Left lung (tissue), 14 donors: ENCODE measurements at places on chromosomes 4 and X. TPM values are rescaled to one million over a fixed set of nuclear protein-coding genes. Genes with fewer than 3 reads are reported as not detected.

The HTRA3 gene
- polyA plus RNA-seq: 12.0 TPM

The CTAG2 gene
- polyA plus RNA-seq: not detected

The MAGEB10 gene
- polyA plus RNA-seq: not detected

The SPANXN4 gene
- not detected for polyA plus RNA-seq

The TAF7L gene
- 0.35 TPM for polyA plus RNA-seq

The GEMIN8 gene
- polyA plus RNA-seq: 30.2 TPM

The SPOCK3 gene
- 2.1 TPM for polyA plus RNA-seq

The TKTL1 gene
- 0.52 TPM for polyA plus RNA-seq

DNA sequence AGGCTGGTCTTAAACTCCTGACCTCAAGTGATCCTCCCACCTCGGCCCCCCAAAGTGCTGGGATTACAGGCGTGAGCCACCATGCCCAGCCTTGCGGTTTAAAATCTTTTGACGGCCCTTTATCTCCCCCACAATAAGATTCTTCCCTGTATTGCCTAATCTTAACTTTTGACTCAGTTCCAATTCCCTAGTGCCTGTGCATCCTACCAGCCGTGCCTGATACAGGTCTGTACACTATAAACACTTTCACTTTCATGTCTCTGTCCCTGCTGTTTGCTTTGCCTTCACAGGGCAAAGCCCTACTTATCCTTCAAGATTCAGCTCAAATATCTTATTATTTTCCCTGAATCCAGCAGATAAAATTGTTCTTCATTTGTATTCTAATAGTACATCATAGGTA is 74.6 kb downstream of the WDR44 start:
- DNase-seq: no peak

- no peak for DNase-seq
Measured at GRCh38 chrX:149487292-149487691, 17.8 kb downstream of the IDS start.

DNA sequence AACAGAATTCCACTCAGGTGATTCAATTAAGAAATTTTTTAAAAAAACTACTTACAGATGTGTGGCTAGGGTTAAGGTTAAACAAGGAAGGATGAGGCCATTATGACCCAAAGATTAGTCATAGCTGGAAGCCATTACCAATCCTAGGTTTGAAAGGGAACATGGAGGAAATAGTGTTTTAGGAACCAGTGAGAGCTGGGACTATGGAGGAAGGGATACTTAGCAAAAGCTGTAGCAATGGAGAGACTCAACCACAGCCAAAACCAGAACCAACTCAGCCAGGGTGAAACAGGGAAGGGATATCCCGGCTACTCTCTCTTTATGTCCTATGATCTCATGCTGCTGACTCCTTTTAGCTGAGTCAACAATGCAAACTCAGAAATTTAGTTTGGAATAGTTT is 148.6 kb upstream of the CNKSR2 start:
- DNase-seq: no peak

GRCh38 chr4:76585272-76585671 is 150.2 kb downstream of the SHROOM3 start:
- no peak for DNase-seq

DNA sequence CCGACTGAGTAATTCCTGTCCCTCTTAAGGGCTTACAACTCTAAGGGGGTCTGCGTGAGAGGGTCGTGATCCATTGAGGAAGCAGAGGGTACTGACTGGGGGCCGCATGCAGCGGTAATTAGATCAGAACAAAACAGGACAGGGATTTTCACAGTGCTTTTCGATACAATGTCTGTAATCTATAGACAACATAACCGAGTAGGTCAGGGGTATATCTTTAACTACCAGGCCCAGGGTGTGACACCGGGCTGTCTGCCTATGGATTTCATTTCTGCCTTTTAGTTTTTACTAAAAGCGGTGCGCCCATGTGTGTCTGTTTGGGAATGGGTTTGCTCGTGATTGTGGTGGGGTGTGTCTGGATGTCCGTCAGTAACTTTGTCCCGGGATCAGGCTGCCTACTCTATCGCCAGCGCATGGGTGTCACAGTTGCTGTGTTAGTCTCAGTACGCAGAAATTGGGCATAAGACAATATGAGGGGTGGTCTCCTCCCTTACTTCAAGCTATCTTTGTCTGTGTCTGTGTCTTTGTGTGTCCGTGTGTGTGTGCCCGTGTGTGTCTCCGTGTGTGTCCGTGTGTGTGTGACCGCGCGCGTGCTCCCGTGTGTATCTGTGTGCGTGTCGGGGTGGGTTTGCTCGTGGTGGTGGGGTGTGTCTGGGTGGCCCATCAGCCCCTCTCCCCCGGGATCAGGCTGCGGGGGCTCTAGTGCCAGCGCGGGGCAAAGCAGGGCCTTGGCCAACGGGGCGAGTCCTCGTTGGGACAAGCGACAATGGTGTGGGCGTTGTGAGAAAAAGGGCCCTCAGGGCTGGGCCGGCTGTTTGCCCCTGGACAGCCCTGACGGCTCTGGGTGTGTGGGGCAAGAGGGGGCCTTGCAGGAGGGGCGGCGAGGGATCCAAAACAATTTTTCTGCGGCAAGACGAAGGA is 10.4 kb downstream of the FRG2 start:
- DNase-seq: no peak

DNA sequence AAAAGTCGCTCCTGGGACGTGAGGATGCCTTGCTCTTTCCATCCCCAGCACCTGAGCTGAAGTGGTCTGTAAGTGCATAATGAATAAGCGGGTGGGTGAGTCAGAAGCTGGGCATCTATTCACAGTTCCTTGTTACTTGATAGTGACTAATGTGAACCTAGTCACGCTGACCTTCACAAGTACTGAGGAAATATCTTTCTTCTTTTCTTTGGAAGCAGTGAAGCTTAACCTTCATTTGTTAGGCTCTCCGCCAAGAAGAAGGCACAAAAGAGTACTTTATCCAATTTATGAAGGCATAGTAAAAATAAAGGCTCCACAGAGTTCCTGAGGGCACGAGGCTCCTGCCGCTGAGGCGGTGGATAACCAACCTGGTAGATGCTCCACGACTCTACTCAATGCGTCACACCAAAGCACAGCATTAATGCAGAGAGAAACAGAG is 475.7 kb upstream of the SLIT2 start:
- no peak for DNase-seq

DNA sequence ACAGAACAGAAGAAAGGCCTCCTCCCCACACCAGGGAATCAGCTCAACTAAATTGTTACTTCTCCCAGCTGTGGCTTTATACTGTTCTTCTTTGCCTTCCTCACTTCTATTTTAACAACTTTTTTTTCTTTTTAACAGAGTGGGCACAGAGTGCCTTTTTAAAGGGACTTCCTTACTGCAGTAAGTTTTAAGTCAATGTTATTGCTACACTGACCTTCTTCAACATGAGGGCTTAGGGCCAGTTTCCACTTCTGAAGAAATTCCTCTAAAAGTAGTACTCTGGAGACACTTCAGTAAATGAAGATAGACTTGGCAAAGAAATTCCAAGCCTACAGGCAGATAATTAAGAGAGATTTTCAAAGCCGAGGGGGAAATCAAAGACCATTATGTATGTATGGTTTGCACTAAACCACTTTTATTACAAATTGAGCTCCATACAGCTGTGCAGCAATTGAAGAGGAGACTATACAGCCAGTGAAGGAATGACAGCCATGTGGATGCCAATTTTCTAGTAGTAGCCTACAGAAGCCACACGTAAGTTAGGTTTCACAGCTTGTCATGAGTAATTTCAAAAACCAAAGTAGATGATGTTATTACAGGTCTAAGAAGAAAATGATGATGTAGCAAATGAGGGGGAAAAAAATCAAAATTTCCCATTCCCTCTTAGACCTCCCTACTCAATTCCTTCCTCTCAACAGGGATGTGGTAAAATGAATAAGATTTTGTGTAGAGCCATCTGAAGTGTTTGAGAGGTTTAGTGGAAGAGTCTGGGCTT is 36.9 kb upstream of the RASGEF1B start:
- DNase-seq: peak; percentile 44

DNA sequence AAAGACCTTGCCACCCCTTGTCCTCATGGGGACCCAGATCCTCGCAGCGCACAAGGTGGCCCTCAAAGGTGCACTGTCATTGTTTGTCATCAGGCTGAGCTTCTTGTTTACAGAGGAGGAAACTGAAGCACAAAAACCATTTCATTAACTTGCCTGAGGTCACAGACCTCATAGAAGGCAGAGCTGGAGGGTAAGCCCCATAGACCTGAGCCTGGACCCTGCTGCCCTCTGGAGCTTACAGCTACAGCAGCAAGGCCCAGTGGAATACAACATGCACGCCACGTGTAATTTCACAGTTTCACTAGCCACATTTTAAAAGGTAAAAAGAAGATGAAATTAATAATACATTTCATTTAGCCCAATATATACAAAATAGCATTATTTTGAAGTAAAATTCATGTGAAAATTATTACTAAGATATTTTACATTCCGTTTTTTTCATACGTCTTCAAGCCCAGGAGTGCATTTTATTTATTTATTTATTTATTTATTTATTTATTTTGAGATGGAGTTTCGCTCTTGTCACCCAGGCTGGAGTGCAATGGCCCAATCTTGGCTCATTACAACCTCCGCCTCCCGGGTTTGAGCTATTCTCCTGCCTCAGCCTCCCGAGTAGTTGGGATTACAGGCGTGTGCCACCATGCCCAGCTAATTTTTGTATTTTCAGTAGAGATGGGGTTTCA is 8.8 kb downstream of the JAKMIP1 start:
- DNase-seq: no peak

DNA sequence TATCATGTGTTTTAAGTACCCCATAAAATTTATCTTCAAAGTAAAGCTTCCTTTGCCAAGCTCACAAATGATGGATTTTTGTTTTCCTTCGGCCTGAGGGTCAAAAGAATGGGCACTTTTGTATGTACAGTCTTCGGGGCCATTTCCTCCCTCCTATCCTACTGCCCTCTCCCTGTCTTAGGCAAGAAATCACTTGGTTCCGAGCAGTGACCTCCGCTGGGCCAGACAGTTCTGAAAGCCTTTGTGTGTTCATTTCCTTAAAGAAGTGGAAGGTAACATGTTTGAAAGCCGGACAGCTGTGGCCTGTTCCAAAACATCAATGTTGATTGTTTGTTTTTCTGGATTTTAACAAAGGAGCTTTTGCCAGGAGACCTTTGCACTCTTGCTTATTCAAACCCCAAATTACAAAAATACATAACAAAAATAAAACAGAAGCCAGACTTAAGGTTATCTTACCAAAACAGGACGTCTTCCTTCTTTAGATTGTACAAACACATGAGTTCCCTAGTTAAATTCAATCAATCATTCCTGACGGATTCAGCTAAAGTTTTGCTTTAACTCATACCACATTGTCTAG is 110.6 kb upstream of the LIMCH1 start:
- peak; percentile 73 for DNase-seq

- DNase-seq: peak; percentile 34
Measured at GRCh38 chrX:3518870-3519269, 172.4 kb upstream of the MXRA5 start.

GRCh38 chrX:19720661-19721060 is 166.7 kb downstream of the SH3KBP1 start:
- DNase-seq: no peak

- DNase-seq: no peak
Measured at GRCh38 chr4:3070709-3071500, 3.4 kb downstream of the HTT-AS start.
